ENCODE measurements at places on chromosomes 2 and 18. TPM values are rescaled to one million over a fixed set of nuclear protein-coding genes. Genes with fewer than 3 reads are reported as not detected.

- DNase-seq: no peak
Observed at GRCh38 chr2:61356261-61356957, 114.5 kb downstream of the USP34 start.

- no peak for DNase-seq
Observed at GRCh38 chr2:47501374-47502200, 98.6 kb downstream of the MSH2 start.

DNA sequence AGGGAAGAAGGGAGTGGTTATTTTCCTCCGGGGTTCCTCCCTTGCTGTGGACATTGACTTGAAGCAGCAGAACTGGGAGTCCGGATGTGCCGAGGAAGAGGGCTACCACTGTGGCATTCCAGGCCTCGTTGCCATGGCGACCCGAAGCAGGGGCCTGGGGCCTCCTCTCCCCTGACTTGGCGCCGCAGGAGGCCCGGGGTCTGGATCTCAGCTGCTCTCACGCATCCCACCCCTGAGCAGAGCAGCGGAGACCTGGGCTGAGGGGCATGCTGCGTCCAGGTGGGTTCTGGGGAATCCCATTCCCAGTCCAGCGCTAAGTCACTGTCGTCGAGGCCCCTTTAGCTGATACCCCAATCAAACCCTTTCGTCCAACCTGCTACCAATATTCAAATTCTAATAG lies 100.2 kb downstream of the BCL11A start:
- DNase-seq: no peak

DNA sequence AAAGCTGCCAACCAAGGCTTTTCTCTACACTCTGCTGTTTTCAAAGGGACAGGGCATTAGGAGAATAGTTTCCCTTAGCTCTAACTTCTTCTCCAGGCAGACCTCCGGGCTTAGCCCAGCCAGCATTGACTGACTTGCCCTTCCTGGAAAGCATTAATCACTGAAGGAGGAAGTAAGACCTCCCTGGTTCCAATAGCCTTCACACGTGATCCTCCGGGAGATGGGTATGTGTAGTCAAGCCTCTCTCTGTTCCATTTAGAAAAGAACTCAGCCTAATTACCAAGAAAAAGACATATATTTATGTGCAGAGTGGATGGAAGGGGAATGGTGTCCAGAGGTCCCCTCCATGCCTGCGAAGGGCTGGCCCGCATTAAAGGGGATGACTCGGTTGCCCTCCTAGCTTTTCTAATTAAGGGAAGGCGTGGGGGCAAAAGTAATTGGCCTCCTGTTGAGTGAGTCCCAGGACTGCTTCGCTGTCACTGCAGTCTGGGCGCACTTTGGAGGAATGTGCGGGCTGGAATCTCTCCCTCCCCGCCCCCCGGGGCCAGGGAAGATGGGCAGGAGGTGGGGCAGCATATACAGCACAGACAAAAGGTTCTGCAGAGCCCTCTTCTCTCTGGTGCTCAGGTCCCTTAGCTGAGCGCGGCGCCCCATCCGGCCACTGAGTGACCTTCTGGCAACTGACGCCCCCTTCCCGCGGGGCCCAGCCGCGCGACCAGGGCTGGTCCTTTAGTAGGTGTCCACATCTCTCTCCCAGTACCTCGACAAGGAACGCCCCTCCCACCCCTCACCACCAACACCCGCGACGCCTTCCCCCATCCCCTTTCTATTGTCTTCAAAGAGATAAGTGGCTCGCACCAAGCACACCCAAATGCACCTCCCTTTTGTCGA lies 686.0 kb downstream of the NRXN1 start:
- no peak for DNase-seq

DNA sequence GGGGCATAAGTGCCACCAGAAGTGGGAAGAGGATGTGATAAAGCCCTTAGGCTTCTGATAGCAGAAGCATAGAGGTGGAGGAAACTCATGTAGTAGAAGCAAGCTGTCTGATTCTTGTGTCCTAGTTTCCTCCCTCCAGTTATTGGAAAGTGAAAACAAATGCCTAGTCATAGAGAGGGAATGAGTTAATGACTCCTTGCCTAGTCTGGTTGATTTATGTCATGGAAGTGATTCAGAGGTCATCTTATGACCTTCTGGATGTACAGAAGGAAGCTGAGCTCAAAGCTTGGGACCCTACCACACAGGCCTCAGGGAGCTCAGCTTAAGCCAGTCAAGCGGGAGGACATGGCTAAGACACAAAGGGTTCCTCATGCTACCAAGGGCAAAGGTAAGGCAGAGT lies 232.2 kb downstream of the THSD7B start:
- no peak for DNase-seq

GRCh38 chr18:57954935-57955334 lies 89.1 kb upstream of the NEDD4L start:
- no peak for DNase-seq

DNA sequence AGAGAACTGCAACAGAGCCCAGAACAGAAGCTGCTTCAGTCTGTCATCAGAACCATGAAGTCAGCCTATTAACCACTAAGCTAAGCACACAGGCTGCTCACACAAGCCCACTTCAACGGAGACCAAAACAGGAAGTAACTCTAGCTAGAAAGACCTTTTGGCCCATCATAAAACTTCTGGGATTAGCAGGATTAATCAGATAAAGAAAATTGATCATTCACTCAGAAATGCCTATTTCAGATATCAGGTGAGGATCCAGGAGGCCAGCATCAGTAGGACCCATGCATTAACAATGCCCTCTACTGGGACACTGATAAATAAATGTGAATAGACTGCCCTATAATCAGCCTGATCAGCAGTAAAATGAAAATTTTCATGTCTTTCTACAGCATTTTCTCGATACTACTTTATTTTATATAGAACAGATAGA lies 101.4 kb downstream of the WDPCP start:
- DNase-seq: no peak

GRCh38 chr2:143514413-143514812 lies 385.2 kb downstream of the ARHGAP15 start:
- DNase-seq: no peak

DNA sequence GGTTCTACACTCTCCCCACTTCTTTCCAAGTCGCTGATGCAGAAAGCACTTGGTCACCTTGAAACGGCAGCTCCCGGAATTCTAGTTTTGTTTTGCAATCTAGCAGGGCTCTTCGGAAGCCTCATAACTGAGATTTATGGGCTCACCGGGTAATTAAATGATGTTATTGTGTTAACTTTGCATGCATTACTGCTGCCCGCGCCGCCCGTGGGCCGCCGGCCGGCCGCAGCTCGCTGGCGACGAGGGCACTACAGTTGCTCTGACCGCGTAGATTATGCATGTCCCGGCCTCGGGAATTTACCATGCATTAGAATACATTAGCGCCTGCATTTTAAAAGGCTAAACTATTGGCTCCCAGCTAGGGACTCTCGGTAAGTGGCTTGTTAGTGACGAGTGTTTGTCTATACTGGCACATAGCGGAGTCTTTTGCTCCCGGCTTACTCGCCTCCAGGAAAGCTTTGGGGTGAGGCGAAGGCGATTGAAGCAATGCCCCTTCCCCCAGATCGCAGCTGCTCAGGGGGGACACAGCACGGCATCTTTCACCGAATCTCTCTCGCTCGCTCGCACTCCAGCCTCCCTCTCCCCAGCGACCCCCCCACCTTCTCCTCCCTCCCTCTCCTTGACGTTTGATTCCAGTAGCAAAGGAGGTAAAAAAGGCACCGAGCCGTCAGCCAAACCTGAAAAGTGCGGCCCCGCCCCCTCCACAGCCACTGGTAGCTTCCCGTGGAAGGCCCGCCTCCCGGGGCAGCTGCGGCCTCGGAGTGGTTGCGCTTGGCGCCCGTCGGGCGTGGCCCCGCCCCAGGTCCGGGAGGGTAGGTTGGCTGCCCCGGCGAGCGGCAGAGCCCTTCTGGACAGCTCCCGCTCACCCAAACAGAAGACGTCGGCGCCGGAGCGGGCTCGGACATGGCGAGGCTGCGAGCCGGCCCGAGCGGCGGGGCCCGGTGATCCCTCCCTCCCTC lies at the start of gene ONECUT2:
Gene ONECUT2 (plus strand): TSS at position 839 of the 959 bp plus-strand sequence. CDS start 343 bp downstream, outside the sequence.
- DNase-seq: peak; percentile 95

DNA sequence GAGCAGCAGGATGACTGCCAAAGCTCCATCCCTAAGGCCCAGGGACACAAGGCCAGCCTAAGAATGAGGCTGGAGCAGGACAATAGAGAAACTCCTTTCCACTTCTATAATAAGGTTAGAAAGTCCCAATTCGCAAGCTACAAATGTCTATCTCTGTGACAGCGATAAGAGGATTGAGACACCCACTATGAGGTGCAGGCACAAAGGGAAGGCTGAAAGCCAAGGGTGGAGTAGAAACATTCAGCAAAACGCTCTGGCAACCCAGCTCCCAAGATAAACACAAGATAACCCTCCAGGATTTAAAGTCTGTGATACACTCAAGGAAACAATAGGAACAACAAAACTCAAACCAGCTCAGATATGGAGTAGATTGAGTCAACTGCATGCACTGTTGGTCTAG lies 418.0 kb upstream of the UBE2E3 start:
- no peak for DNase-seq

- DNase-seq: no peak
Observed at GRCh38 chr18:38256366-38256765, 690.8 kb upstream of the CELF4 start.

DNA sequence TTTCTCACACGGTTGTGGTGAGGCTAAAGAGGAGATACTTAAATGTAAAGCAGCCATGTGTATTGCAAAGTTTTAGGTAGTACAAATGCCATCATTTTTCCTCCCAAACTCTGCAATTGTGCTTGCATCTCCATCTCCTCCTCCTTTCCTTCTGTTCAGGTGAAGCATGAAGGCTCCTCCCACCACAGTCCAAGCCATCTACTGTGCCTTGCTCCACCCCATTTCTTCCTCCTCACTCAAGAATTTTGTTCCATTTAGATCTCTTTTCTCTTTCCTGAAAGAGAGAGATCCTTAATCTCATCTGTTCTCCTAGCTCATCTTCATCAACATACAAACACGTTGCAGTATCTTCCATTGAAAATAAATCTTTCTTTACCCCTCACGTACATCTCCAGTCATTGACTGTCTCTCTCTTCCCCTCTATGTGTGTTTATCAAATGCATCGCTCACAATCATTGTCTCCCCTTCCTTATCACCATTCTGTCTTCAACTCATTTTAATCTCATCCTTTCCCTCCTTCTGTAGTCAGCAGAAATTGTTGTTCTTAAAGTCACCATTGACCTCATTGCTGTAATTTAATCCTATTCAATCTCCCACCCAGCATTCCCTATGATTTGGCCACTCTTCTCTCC lies 392.1 kb downstream of the RAD51AP2 start:
- no peak for DNase-seq

GRCh38 chr2:192544371-192544955 lies 349.7 kb upstream of the TMEFF2 start:
- no peak for DNase-seq

DNA sequence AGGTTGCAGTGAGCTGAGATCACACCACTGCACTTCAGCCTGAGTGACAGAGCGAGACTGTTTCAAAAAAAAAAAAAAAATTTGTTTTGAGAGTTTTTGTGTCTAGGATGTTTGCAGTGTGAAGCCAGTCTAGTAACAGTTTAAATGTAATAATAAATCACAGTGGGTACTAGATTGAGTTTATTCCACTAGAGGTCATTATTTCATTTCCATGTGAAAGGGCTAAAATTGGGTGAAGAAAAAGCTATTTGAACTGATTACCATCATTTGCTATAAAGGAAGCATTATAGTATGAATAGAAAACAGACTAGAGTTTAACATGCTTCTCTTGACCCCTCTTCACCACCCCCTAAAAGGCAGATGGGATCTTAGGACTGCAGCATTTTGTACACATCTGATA lies 20.3 kb downstream of the SNRPD1 start:
- DNase-seq: no peak

GRCh38 chr18:64807560-64807959 lies 658.7 kb upstream of the LINC00305 start:
- DNase-seq: no peak

SKA1 gene
- not detected for total RNA-seq

RPRM gene
- not detected for total RNA-seq

CD28 gene
- 0.67 TPM for total RNA-seq

SP100 gene
- total RNA-seq: 67.6 TPM

PCARE gene
- total RNA-seq: 0.61 TPM

Data from heart left ventricle (tissue), 16 donors.